ENCODE measurements at places on chromosomes 2 and 18.

GRCh38 chr18:53944721-53945120 is 279.7 kb downstream of the MBD2 start:
- DNase-seq, result no peak

- DNase-seq, result no peak
Observed at GRCh38 chr2:105797298-105797819, 52.6 kb downstream of the NCK2 start.

GRCh38 chr2:11029136-11029535 is 117.4 kb downstream of the KCNF1 start:
- DNase-seq, result no peak

DNA sequence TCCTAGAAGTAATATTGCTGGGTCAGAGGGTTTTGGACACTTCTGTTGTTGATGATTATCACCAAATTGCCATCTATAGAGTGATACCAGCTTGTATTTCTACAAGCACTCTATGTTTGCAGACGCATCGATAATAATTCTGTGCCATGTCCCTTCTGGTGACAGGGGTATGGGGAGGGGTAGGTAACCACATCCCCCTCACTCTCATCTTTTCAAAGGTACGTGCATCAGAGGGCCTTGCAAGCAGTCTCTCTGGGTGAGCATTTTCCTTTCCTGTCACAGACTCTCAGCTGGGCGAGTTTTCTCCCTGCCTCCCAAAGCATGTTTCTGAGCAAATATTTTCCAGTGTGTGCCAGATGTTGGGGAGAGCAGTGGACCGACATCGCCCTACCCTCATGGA is 98.0 kb downstream of the SMAD7 start:
- DNase-seq, result no peak

GRCh38 chr2:215607766-215608165 is 171.9 kb upstream of the FN1 start:
- no peak for DNase-seq

DNA sequence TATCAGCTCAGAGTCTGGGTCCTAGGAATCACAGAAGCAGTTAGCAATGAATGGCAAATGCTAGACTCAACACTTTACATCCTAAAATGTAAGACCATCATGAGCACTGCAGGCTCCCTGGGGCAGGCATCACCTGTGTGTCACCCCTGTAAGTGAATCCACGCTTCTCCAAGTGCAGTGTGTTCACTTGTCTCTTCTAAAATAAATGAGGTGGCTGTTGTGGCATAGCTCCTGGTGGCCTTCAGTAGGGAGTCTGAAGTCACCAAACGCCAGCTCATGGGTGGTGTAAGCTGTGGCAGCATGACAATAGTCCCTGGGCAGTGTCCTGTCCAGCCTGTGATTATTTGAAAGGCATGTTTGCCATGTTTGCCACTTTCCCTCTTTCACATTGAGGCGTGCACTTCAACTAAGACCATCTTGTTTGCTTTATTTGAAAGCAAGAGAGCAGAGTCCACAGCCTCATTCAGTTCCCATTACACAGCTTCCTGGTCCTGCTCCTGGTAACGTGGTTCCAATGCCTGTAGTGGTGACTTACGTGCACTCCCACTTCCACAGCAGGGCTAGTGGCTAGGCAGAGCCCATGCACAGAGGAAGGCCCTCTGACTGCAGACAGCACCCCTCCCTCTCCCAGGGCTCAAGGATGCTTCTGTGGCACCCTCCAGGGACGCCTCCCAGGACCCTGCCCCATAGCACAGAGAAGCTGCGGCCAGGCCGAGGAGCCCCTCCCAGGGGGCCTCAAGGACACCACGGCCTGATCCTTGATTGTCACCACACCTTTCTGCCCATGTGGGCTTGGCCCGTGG is 24.3 kb downstream of the COA5 start:
- DNase-seq, result no peak

DNA sequence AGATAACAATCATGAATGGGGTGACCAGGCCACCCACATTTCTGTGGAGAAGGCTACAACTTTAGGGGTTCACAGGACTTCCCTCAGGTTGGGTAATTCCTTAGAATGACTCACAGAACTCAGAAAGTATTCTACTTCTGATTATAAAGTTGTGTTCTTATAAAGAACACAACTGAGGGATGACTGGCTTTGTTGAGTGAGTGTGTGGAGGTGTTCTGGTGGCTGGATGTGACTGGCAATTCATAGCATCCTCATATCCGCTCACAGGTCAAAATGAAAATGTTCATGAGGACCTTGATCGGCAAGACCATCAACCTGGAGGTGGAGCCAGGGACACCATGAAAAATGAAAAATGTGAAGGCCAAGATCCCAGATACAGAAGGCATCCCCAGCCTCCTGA is 143.3 kb upstream of the CAB39 start:
- DNase-seq, result no peak

DNA sequence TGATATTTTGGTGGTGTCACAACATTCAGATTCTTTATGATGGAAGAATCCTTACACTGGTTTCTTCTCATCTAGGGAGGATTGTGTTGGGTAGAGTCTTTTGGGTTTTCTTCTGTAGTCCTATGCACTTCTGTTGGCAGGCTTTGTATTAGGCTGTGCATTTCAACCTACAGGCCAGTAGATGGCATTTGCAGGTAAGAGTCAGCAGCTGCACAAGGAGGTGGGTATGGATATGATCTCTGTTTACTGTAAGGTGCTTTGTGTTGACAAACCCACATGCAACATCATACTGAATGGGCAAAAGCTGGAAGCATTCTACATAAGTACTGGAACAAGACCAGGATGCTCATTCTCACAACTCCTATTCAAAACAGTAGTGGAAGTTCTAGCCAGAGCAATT is 656.8 kb downstream of the METTL4 start:
- no peak for DNase-seq

GRCh38 chr2:214837466-214837865 is 28.0 kb upstream of the BARD1 start:
- DNase-seq, result no peak

DNA sequence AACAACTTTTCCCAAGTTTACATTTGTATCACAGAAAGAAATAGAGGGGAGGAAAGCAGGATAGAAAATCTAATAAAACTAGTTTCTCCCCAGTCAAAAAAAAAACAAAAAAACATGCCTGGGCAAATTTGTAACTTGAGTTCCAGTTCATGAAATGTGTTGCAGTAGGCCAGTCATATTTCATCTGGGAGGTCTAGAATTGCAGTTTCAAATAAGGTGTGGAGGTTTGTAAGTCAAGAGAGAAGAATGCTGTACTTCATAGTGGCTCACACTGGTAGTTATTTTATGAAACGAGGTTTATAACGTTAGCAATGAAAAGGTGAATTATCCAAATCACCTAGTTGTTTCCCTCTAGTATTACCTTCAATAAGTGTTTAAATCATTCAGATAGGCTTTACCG is 1313.9 kb upstream of the SLC39A10 start:
- no peak for DNase-seq

DNA sequence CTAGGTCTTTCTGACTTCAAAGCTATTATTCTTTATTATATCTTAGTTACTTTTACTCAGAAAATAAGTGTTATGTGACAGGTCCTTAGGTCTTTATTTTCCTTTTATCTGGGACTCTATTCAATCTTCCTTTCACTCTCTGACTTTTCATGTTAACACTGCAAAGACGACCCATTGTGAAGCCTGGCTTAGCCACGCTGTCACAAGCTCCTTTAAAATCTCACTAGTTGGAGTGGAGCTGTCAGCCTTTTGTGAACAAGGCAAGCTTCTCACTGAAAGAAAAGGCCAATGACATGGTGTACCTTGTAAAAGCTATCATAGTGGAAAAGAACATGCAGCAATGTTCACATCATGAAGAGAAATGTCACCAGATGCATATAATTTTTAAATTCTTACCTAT is 1130.7 kb upstream of the FAM98A start:
- no peak for DNase-seq
